ENCODE measurements at places on chromosomes 5 and 9.

GRCh38 chr9:137688725-137689124 is 69.9 kb downstream of the EHMT1 start:
- no peak for DNase-seq

GRCh38 chr9:76876098-76876497 is 29.8 kb downstream of the PRUNE2 start:
- DNase-seq = no peak

DNA sequence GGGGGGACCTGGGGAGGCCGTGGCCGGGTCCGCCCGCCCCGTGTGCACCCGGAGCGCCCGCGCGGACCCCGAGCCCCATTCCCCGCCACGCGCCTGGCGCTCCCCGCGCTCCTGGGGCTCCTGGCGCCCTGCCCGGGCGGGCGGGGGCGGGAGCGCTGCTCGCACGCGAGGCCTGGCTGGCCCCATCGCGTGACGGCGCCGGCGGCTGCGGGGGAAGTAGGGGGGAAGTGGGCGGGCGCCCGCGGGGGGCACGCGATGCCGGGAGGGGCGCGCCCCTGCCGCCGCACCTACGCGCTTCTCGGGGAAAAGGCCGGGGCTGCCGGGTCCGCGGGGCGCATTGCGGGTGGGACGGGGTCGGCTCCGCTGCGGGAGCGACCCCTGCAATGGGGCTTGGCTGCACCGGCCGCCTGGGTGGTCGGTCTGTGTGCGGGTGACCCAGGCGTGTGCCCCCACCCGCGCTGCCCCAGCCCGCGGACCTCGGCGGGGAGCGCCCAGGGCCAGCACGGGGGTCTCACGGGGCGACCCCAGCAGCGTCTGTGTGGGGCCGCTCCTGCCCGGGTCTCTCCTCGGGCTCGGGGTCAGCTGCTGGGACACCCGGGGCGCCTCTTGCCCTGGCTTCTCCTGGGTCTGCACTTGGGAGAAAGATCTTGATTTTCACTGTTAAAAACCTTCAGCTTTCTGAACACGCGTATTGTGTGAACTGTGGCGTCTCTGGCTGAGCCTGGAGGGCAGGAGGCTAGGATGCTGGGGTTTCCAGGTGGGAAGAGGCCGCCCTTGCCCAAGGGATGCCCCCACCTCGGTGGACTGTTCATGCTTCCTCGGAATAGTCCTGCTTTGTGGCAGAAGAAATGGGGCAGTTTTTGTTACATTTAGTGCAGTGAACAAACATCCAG is 52.4 kb downstream of the AHRR start:
- peak; percentile 52 for DNase-seq

DNA sequence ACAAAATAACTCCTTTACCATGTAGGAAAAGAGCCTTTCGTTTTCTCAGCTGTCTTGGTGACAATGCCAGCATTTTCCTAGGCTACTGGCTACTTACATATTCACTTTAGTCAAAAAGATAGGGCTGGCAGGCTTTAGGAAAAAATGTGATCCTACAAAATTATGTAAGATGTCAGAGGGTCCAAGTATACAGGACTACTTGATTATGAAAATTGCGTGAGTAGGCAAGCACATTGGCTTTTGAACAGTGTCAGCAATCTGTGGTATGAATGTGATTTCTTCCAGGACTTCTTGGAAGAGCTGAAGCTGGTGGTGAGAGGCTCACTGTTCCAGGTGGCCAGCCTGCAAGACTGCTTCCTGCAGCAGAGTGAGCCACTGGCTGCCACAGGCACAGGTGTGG is 22.8 kb downstream of the THBS4 start:
- no peak for DNase-seq

GRCh38 chr5:137669811-137670210 is 66.1 kb downstream of the KLHL3 start:
- no peak for DNase-seq

- DNase-seq = no peak
These were observed 45.6 kb downstream of the DBH start for GRCh38 chr9:133681658-133682306.

DNA sequence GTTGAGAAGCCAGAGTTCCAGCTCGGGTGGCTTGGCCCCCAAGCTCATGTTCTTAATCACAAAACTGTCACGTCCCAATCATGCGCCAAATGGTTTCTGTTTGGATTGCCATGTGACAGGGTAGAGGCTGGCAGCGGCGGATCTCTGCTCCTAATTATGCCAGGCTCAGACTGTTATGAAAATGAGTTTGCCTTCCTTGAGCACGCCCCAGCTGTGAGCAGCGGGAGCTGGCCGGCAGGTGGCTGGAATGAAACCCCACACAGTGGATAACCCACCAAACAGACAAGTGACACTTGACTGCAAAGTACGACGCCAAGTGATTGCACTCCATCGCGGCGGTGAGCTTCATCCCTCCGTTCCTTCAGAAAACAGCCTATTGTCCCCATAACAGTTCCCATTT is 75.4 kb downstream of the CFAP77 start:
- no peak for DNase-seq
